ENCODE measurements at places on chromosomes 5 and 9.

- no peak for DNase-seq
Observed at GRCh38 chr9:128419061-128419925, 1.4 kb upstream of the CERCAM start.

DNA sequence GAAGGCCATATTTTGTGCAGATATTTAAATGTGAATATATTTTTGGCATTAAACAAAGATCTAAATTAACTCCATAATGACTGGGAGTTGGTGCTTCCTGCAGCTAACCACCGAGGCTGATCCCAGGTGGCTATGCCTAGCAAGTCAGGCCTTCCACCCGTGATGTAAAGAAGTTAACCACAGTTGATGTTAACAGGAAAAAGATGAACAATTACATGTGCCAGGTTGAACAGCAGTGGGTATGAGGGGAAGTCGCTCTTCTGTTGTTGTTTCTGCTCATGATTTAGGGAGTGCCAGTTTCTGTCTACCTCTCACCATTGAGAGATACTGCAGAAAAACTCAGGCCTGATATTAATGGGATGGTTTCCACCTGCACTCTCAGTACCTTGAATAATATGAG, 334.3 kb downstream of the EBF1 start:
- no peak for DNase-seq

DNA sequence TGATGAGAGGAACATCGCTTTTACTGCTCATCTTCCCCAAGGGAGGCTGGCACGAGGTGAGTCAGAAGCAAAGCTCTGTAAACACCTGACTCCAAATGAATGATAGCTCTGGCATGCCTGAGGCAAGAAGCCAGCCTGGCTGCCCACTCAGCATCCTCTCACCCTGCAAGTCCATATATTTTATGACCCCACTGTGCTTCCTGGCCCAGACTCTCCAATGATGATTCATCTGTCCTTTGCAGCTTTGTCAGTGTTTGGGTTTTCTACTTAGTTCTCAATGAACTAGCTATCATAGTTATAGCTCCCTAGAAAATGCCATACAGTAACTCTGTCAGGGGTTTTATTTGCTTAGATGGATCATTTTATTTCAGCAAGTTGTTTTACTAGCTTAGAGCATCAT, 52.1 kb upstream of the FSTL4 start:
- no peak for DNase-seq

- DNase-seq, result no peak
Observed at GRCh38 chr9:135486267-135487065, 6.9 kb downstream of the PPP1R26 start.

- no peak for DNase-seq
Observed at GRCh38 chr9:21404146-21404545, 4.8 kb upstream of the IFNA8 start.

- no peak for DNase-seq
Observed at GRCh38 chr5:112862085-112862484, 998 bp downstream of the SRP19 start.

- no peak for DNase-seq
Observed at GRCh38 chr5:151868451-151868850, 56.2 kb downstream of the GLRA1 start.
